Camera-type eye (tissue), 1 donor: ENCODE measurements at places on chromosomes 5 and 9. TPM values are rescaled to one million over a fixed set of nuclear protein-coding genes. Genes with fewer than 3 reads are reported as not detected.

DNAJC25 gene
- total RNA-seq, result 11.8 TPM

CENPK gene
- total RNA-seq, result 17.4 TPM

FAM153A gene
- total RNA-seq, result 1.9 TPM

FOXD4L6 gene
- total RNA-seq, result not detected

FUT7 gene
- total RNA-seq, result not detected

WNT8A gene
- not detected for total RNA-seq

EIF4E1B gene
- total RNA-seq, result 0.55 TPM
